ENCODE measurements at places on chromosomes 16 and 17.

- no peak for DNase-seq
Observed at GRCh38 chr16:27460663-27461482, 58.9 kb downstream of the IL21R start.

GRCh38 chr17:77753246-77753645 lies 205.3 kb upstream of the TNRC6C start:
- DNase-seq: no peak

GRCh38 chr16:66419527-66419926 lies 7.6 kb upstream of the BEAN1 start:
- no peak for DNase-seq

GRCh38 chr16:73543331-73543969 lies 495.5 kb upstream of the ZFHX3 start:
- no peak for DNase-seq

DNA sequence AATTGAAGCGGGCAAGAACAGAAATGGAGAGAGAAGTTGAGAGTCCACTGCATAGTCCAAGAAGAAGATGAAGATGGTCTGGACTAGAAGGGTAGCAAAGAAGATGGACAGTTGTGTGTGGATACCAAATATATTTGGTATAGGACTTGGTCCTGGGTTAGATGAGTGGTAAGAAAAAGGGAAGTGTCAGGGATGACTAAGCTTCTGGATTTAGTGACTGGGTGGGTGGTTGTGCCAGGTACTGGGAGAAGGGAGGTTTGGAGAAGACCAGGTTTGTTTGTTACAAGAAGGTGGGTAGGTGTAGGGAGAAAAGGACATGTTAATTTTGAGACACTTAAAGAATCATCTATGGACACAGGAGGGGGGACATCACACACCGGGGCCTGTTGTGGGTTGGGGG lies 5.4 kb downstream of the VMP1 start:
- DNase-seq: no peak

DNA sequence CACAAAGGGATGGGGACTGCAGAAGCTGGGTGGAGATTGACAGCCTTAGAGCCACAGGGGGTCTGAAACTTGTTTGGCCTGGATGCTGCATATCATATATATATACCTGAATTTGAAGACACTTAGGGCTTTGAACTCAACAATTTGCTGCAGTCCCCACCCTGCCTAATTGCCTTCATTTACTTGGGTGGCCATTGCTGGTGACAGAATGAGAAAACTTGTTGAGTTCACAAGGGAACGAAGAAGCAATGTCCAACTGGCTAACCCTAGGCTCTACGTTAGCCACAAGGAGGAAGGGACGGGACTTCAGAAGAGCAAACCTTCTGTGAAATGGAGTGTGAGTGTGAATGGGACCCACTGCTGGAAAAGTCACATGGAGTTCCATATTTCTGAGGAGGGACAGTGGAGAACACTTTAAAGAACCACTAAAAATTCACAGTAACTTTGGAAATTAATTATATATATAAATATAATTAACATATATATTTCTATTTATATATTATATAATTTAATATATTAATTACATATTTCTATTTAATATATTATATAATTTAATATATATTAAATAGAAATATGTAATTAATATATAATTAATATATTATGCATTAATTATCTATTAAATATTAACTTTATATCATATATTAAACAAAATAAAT lies 215.3 kb upstream of the SOX9 start:
- DNase-seq: no peak

- DNase-seq: no peak
Observed at GRCh38 chr16:21001262-21001661, 100.7 kb downstream of the LYRM1 start.

All from GM12892 (cell line).